Stromal cell of bone marrow (primary cell): ENCODE measurements at places on chromosomes 1 and 21.
A peak's percentile ranks its signal among the peaks of the same experiment; 100 is the strongest.

- no peak for DNase-seq
Measured at GRCh38 chr1:218303176-218303879, 18.2 kb downstream of the RRP15 start.

DNA sequence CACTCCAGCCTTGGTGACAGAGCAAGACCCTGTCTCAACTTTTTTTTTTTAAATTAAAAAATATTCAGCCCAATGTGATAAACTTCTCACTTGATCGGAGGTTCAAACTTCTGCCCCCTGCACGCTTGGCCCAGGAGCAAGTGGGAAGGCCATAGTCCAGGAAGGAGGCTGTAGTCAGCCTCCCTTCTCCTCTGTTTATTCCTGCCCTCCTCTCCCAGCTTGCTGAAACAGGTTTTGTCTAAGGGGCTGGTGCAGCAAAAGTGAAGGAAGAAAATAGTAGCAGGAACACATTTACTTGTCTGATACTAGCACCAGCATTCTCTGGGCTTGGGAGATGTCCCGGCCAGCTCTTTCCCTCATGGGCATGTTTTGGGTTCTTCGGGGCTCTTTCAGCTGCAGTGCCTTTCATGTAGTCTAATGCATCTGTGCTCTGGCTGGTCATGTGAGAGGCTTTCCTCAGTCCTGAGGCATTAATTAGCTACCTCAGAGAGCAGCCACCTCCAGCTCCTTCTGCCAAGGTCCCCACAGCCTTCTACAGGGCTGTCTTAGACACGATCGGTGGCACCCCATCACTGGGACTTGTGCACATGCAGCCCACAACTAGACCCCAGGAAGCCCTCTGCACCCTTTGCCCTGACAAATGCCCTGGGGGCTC, 12.9 kb downstream of the SLC44A3 start:
- no peak for DNase-seq

DNA sequence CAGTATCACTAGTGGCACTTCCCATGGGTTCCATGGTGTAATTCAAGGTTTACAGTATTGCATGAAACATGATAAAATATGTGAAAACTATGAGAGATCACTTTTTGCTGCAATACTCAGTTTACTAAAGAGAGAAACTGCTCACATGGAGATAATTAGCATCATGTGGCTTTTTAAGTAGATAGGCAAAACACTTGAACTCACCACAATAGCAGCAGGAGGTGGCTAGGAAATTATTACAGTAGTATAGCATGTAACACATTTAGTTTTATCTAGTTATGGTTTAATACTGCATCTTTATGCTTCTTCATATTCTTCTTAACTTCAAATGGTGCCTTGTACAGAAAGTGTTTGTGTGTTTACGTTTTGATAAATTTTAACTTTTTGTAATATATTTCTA, 698.5 kb upstream of the BRINP3 start:
- DNase-seq, result no peak

DNA sequence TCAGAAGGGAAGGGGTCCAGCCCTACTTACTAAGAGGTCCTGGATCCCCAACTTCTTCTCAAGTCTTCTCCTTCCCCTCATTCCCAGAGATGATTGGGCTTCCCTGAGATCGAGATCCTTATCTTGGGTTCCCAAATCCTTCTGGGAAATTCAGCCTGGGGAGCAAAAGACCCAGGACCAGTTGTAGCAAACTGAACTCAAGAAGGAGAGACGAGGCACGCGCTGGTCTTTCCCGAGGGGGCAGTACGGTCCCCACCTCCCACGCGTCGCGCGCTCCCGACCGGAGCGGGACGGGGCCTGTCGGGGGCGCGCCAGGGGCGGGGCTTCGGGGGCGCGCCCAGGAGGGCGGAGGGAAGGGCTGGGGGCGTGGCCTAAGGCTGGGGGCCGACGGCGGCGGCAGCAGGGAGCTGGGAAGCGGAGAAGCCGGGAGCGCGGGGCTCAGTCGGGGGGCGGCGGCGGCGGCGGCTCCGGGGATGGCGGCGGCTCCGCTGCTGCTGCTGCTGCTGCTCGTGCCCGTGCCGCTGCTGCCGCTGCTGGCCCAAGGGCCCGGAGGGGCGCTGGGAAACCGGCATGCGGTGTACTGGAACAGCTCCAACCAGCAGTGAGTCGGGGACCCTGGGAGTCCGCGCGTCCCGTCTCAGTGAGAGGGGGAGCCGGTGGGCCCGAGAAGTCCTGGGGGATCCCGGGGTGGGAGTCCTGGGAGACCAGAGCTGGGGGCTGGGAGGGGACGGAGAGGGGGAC, at the start of gene EFNA3:
Gene EFNA3 (plus strand): TSS at position 369 of the 741 bp plus-strand sequence. CDS start 105 bp downstream, at position 474.
- no peak for DNase-seq

- no peak for DNase-seq
Measured at GRCh38 chr21:45390121-45390751, 14.7 kb upstream of the COL18A1 start.

DNA sequence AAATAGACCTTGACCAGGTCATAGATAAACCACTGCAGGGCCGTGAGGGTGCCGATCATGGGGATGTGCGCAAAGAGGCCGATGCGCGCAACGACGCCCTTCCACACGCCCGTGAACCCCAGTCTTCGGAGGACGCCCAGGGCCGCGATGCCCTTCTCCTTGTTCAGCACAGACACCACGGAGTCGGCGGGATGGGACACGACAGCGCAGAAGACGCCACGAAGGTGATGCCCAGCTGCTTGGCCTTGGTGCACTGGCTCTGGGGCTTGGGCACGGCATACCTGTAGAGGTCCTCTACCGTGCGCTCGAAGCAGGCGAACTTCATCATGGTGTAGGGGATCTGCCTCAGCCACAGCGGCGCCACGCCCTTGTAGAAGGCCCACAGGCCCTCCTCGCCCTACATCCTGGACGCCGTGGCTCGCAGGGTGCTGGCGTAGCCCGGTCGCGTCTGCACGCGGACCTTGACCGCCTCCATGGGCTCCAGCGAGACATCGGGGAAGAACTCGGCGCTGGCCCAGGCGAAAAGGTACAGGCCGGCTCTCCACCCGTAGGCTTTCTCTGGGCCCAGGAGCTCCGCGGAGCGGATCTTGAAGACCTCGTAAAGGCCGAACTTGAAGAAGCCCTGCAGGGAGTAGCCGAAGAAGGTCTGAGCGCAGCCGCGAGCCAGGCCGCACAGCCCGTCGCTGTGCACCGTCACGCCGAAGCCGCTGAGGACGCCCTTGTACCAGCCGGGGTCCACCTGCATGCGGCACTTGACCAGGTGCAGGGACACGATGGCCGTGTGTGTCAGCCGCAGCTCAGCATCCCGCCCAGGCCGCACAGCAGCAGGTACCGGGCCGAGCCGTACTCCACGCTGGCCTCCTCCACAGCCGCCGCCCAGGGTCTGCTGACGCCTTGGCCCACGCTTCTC, 20.5 kb upstream of the DMRTB1 start:
- DNase-seq, result no peak

DNA sequence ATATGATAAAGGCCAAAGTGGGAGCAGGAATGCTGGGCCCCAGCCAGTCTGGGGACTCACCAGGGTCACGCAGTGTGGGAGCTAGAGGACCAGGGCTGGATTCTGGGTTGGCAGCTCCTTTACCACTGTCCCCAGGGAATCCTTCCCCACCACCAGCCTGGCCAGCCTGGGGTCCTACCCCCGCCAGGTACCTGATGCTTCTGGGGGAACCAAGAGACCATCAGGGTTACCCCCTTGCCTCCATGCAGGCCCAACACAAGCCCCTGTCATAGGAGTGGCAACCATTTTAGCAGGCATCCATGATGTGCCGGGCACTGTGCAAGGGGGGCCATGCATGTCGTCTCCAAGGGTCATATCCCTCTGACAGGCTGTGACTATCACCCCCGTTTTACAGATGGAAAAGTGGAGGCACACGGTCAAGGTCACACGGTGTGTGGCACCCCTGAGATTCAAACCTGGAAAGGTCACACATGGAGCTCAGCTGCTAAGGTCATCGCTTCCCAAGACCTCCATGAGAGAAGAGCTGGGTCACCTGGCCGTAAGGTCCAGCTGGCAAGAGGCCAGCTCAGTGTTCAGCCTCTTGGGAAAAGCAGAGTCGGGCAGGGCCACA, 16.4 kb downstream of the RUNX3 start:
- no peak for DNase-seq

GRCh38 chr1:227897704-227898438, 49.9 kb downstream of the WNT9A start:
- no peak for DNase-seq

GRCh38 chr1:2455757-2456156, 20.3 kb upstream of the PLCH2 start:
- DNase-seq, result no peak

DNA sequence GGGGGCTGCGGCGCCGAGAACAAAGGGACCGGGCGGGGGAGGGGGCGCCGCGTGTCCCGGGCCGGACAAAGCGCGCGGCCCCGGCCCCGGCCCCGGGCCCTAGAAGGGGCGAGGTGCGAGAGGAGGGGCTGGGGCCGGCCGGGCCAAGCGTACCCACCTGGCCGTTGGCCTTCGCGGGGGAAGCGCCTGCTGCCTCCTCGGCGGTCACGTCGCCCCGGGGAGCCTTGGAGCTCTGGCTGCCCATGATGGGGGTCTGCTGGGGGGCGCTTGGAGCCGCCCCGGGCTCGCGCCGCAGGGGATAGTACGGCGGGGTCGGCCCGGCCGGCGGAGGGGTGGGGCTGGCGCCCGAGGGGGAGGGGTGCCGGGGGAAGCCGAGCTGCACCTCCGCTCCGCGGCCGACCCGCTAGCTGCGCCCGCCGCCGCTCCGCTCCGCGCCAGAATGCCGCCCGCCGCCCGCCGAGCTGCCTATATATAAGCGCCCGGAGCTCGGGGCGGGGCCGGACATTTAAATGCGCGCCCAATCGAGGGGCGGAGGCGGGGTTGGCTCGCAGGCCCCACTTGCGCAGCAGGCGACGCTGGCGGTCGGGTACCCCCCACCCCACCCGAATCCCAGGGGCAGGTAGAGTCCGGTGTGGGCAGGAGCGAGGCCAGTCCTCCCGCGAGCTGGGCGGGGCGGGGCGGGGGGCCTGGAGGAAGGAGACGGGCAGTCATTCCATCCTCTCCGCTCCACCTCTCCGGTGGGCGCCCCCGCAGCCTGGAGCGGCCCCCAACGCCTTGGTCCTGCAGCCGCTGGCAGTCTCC, at the start of gene MARCKSL1:
Gene MARCKSL1 (minus strand): TSS at position 444 of the 801 bp plus-strand sequence. CDS start 200 bp downstream, at position 244.
- DNase-seq, result no peak

DNA sequence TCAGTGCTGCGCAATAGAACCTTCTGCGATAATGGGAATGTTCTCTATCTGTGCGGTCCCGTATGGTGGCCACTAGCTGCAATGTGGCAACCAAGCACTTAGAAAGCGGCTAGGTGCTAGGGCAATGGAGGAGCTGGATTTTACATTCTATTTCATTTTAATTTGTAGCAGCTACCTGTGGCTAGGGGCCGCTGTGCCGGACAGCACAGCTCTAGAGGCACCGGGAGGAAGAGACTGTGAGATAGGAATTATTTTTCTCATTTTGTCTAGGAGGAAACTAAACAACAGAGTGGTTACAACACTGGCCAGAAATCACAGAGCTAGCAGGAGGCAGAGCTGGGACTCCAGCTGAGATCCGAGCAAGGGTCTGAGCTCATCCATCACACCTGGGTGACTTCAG, 130.6 kb upstream of the CD34 start:
- no peak for DNase-seq

- peak; percentile 55 for DNase-seq
Measured at GRCh38 chr1:33762109-33762830, 101.6 kb upstream of the HMGB4 start.

DNA sequence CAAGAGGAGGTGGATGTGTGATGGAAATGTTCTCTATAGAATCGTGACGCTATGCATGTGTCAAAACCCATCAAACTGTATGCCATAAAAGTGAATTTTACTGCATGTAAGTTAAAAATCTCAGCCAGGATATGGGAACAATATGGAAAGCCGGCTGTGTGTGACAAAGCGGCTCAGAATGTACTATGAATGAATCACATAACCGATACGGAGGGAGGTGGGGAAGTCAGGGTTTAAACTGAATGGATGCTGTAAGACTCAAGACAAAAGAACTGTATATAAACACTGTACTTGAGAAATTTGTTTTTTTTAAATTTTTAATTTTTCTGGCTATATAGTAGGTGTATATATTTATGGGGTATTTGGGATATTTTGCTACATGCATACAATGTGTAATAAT, 111.6 kb upstream of the PDE4B start:
- DNase-seq, result peak; percentile 21

GRCh38 chr1:52562766-52563165, 9.9 kb upstream of the TUT4 start:
- no peak for DNase-seq

DNA sequence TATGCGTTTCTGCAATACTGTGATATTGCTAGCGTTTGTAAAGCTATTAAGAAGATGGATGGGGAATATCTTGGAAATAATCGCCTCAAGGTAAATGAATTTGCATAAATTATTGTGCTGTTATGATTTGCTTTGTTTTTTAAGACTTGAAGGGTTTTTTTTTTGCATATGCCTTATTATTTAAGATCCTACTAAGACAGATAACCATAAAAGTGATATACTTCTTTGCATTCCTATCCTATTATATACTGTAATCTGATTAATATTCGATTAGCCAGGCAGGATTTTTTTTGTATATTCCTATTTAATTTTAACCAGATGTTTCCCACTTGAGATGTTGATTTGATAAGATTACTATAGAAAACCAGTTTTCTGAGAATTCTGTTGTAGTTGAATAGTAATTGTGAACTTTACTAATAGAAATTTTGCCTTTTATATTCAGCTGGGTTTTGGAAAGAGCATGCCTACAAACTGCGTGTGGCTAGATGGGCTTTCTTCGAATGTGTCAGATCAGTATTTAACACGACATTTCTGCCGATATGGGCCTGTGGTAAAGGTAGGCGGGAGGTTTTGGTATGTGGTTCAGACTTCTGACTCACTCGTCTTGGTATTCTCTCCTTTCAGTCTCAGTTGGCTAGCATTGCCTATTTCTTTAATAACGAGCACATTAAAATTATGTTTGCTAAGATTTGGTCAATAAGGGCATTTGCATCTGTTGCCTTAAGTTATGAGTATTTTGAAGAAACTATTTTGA, 56.8 kb downstream of the ZBTB17 start:
- no peak for DNase-seq

GRCh38 chr1:168170564-168171508, 7.9 kb upstream of the TIPRL start:
- DNase-seq, result no peak

DNA sequence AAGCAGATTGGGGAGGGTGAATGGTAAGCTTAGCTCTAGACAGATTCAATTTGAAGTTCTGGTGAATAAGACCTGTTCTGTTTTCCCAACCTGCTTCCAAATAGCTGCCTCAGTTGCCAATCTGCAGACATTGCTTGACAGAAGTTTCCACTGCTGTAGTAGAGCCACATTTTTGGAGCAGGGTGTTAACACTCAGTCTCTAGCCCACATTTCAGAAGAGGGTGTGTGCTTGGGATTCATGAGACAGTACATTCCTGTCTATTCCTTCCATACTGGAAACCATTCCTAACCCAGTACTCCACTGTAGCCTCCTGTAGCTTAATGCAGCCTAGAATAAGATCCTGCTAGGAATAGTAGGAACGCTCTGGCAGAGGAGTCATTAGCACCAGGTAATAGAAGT, 450.5 kb downstream of the NUF2 start:
- no peak for DNase-seq

GRCh38 chr1:227428803-227429202, 110.5 kb upstream of the CDC42BPA start:
- no peak for DNase-seq
